Activated CD4-positive, alpha-beta T cell treated with anti-CD3 and anti-CD28 coated beads, Interleukin-2, amount 10 ng/mL, durations not matched to agents 7 days and 5 days (primary cell): ENCODE measurements at places on chromosomes 3 and 15.

DNA sequence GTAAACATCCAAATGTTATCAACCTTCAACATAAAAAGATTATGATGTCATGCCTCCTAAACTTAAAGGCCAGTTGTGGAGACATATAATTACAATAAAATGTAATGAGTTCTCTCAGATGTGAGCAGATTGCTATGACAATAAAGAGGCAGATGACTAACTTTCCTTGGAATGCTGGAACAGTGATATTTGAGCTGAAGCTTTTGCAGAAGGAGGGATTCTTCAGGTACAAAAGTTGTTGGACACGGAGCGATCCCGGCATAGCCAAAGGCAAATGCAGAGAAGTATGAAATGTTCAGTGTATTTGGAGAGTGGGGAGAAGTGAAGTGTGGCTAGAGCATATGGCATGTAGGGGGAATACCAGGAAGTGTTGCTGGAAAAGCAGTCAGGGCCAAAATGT, 520.1 kb downstream of the FGF12 start:
- no peak for DNase-seq

- peak; percentile 86 for DNase-seq
These were observed 4.4 kb upstream of the GABRR3 start for GRCh38 chr3:98039322-98040024.

DNA sequence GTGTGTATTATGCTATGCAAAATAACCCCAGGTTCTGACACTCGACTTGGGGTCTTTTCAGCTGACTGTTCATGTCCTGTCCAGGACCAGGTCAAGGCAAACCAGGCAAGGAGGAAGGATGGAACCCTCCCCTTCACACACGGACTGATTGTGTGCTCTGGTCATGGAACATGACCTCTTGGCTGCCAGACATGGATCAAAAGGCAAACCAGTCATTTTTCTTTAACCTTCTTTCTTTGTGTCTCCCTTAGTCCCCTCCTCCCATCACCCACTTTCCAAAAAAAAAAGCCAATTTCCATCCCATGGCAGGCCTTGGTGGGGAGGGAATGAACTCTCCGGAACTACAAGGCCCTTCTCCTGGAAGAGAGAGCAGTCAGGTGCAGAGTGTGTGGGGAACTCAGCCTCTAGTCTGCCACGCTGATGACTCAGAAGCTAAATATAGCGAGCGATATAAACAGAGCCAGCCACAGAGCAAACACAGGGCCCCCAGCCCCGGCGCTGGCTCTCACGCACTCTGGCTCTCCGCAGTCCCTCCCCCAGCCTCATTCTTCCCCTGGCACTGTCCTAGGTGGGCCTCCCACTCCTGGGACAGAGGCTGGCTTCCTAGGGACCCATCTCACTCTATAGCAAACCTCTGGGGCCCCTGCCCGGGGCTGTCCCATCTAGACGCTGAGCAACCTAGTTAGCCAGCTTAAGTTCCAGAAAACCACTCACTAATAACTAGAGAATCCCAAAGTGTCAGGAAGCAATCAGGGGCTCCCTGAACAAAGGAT, 10.0 kb downstream of the BMF start:
- peak; percentile 84 for DNase-seq

DNA sequence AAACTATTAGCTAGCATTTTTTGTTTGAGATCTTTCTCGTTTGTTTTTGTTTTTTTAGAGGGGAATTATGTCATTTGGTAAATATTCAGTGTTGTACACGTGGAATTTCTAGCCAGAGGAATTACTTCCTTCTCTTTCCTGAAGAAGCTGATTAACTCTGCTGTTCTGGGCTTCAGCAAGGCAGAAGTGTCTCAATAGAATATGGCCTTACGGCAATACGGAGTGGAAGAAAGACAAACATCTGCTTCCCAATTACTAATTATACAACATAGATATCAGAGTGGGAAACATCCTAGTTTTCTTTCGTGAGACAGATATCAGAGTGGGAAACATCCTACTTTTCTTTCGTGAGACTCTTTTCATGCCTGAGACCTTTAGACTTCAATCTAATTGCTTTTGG, 11.9 kb downstream of the P3H2 start:
- no peak for DNase-seq

- DNase-seq = no peak
These were observed 43.9 kb downstream of the ADIPOQ start for GRCh38 chr3:186886202-186886981.

DNA sequence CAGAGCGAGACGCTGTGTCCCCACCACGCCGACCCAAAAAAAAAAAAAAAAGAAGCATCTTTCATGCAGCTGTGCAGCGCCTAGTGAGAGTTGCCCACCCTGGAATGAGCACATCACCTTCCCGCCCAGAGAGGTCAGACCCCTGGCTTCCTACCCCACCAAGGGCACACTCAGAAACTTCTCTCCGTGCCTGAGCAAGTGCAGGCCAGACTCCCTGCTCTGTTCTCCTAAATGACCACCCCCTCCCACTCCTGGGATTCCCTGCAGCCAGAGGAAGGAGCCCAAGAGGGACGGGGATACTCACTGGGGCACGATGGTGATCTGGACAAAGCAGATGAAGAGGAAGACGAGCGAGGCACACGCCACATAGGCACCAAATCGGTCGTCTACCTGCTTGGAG, 116.0 kb downstream of the SEC22A start:
- no peak for DNase-seq

GRCh38 chr3:111299192-111299615, 227.6 kb downstream of the NECTIN3 start:
- DNase-seq = no peak

- DNase-seq = no peak
These were observed 26.4 kb downstream of the RBM6 start for GRCh38 chr3:49966233-49966942.

DNA sequence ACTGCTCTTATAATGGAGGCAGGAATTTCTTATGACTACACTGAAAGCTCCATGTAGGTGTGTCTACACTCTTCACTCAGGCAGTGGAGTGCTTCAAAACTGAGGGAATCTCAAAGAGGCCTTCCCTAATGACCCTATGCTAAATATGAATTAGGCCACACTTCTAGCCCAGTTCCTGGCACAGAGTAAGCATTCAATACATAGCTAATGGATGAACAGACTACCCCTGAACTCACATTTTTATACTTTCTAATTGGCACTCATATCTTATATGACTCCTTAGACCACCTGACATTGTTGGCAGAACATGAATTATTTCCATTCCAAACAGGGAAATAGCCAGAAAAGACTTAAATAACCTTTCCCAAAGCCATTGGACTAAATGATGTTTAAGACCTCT, 3.4 kb downstream of the RARRES1 start:
- DNase-seq = no peak

GRCh38 chr3:156516961-156517360, 38.0 kb downstream of the SSR3 start:
- no peak for DNase-seq

- no peak for DNase-seq
These were observed 326.4 kb downstream of the SV2B start for GRCh38 chr15:91426412-91426811.

DNA sequence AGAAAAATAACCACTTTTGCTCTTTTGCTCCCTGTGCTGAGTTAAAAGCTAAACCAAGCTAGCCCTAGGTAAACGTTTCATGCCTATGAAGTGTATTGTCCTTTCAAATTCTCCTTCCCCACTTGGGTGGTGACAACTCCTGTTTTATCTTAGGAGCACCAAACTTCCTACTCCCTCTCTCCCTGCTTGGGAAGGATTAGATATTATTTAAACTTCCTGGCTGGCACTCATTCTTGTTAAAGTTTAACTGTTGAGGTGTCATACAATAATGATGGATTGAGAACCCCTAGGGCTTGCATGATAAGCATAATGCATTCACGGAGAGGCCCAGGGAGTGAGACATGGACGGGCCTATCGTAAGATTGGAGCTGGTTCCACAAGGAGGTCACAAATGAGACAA, 29.5 kb downstream of the B4GALT4 start:
- no peak for DNase-seq

DNA sequence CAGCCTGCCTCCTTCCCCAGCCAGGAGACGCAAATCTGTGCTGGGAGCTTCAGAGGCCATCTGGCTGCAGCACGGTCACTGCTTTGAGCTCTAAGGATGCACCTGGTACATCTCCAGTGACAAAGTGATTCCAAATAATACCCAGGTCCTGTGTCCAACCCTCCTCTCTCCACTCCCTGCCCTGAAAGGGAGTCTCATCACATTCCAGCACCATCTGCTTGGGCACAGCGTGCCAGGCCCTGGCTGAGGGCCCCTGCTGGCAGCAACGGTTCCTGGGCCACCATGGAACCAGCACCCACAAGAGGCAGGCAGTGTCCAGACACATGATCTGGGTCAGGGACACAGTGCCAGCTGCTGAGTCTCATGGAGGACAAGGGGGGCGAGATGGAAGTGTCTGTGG, 81.3 kb downstream of the MTHFS start:
- DNase-seq = no peak

GRCh38 chr15:83207009-83207659, 489 bp downstream of the HDGFL3 start:
- peak; percentile 13 for DNase-seq

DNA sequence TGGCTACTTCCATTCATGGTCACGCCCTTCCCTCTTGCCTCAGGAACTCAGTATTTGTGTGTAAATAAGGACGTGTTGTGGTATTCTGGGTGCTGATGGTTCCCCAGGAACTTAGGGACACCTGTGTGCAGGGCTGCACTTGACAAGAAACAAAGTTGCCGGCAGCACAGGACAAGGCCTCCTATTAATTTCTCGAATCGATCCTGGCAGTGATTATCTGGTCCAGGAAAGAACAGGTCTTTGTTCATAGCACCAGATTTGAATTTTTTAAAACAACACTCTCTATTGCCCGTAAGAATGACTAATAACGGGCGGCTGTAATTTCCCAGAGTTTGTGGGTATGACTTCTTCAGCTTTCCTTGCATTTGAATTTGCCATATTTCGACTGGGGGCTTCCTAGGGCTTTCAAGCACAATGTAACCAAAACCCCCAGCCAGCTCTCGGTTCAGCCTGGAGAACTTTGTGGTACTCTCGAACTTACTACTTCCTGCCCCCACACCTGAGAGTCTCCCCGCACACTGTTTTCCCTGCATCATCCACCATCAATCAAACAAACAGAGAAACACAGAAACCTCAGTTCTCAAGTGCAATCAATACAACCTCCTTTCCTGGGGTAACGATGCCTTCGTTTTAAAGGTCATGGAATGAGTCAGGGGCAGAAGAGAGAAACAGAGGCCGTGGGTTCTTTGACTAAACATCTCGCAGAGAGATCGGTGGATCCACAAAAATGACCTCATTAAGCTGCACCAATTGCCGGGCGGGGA, 241.7 kb upstream of the ICE2 start:
- peak; percentile 50 for DNase-seq

DNA sequence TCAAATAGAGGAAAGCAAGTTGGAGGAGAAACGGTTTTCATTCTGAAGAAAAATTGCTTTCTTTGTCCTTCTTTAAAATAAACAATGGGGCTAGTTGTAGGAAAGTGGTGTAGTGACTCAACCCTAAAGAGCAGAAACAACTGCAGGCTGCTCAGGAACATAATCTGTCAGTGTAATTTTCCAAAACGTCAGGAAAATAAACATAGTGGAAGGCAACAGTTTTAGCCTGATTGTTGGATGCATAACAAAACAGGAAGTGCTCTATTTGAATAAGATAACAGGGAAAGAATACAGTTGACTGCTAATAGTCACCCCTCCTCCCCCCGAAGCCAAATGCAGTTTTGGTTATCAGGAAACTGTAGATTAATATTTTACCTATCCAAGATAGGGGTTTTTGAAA, 167.6 kb downstream of the ECT2 start:
- DNase-seq = no peak

- no peak for DNase-seq
These were observed 15.3 kb downstream of the SCG3 start for GRCh38 chr15:51696566-51696965.

DNA sequence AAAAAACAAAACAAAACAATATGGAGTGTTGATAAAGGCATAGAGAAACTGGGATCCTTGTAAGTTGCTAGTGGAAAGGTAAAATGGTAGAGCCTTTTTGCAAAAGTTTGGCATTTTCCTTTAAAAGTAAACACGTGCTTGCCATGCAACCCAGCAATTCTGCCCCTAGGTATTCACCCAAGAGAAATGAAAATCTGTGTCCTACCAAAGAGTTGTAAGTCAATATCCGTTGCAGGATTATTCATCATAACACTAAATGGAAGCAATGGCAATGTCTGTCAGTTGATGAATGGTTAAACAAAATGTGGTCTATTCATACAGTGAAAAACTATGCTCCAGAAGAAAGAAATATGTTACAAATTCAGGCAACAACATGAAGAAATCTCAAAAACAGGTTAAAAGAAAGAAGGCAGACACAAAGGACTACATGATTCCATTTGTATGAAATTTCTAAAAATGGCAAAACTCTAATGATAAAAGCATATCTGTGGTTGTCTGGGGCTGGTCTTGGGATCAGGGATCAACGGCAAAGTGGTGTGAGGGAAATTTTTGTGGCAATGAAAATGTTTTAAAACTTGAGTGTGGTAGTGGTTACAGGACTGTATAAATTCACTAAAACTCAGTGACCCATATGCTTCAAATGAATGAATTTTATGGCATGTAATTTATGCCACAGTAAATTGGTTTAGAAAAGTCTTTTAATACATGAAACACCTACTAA, 229.6 kb downstream of the OPA1 start:
- no peak for DNase-seq
